Mammary epithelial cell (primary cell): ENCODE measurements at places on chromosomes 1 and 21.

DNA sequence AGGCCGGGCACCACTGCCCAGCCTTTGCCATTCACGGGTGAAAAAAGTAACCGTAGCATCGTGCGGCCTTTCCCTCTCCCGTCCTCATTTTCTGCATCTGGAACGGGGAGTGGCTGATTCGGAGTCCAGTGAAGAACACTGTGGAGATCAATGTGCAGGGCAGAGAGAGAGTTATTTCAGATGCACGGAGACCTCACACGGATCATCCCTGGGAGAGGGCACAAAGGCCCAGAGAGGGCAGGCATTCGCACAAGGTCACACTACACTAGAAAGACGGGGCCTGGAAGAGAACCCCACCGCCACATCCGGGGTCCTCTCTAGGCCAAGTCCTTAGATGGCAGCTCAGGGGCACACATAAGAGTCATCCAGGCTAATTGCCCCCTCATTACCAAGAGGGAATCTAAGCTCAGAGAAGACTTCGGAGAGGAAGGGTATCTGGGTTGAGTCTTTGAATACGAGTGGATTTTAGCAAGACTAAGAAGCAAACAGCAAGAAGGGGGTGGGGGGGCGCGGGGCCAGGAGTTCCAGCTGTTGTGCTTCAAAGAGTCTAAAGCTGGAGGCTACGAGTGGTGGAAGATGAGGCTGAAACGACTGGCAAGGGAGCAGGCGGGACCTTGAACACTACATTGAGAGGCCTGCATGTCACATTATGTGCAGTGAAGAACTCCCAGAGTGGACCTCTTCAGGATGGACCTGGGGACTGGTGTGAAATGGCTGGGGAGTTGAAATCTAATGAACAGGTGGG lies 857 bp downstream of the GPX7 start:
- no peak for DNase-seq

DNA sequence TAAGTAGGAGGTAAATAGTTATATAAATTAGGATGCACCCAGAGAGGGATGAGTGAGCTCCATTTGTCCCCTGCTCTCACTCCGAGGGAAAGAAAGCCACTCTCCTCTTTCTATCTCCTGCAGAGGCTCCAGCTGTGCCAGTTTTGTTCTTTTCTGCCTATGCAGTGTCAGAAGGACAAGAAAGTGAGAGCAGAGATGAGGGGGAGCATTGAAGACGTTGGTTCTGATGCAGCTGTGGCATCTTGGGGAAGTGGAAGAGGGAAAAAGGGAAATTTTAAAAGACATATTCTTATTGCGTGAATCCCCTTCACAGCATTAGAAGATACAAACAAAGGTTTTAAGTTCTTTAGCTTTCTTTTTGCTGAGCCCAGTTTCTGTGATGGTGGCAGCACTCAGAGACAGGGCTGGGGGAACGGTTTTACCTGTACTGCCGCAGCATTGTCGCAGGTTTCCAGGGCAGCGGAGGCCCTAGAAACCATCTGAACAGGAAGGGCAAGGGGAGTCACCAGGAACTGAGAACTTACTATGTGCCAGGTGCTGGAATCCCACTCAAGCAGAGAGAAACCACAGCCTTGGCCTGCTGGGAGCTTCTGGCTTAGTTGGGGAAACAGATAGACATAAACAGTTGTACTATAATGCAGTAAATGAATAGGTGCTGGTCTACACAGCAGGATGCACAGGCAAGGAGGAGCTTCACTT lies 44.9 kb upstream of the USP24 start:
- no peak for DNase-seq

DNA sequence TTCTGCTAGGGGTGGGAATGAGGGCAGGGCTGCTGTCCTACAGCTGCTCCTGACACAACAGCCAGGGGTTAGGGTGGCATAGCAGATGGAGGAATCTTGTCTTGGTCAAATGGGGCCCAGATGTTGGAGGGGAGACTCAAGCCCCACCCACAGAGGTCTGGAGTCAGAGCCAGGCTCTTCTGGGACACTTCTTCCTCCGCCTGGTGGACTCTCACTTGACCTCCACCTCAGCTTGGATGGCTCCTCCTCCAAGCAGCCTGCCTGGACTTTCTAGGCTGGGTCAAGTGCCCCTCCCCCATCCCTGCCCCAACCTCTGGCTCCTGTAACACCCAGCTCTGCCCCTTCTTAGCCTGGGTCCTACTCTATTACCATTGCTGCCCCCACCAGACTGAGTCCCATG lies 35.5 kb downstream of the EPHA2 start:
- DNase-seq: no peak

- DNase-seq: no peak
Measured at GRCh38 chr1:29803486-29803885, 567.2 kb downstream of the PTPRU start.

DNA sequence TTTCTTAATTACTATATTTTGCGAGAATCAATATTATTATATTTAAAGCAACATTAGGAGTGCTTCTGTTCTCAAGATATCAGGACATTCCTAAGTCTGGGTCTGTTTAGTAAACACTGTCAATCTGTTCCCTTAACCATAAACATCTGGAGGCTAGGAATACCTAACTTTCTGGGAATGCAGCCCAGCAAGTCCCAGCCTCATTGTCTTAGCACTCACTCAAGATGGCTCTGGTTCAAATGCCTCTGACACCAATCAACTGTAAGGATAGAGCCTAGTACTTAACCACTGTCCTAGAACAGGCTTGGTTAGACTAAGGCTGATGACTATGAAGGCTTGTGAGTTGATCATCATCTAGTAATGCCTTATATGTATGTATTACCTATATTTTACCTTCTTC lies 61.5 kb downstream of the TNN start:
- DNase-seq: peak; percentile 36

DNA sequence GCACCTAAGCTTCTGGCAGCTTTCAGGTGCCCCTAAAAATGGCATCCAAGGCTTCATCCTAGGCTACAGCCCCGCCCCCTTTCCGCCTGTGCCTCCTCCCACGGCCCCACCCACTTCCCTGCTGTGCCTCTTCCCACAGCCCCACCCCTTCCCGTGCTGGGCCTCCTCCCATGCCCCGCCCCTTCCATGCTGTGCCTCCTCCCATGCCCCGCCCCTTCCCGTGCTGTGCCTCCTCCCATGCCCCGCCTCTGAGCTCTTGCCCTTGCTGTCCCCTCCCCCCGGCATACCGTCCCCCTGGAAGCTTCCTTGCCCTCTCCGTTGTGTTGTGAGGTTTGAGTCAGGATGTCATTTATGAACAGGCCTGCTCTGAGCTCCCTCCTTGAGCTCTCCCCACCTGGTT lies 228.5 kb upstream of the AJAP1 start:
- DNase-seq: no peak

- DNase-seq: peak; percentile 11
Measured at GRCh38 chr1:28642056-28642846, 616 bp downstream of the TAF12 start.

DNA sequence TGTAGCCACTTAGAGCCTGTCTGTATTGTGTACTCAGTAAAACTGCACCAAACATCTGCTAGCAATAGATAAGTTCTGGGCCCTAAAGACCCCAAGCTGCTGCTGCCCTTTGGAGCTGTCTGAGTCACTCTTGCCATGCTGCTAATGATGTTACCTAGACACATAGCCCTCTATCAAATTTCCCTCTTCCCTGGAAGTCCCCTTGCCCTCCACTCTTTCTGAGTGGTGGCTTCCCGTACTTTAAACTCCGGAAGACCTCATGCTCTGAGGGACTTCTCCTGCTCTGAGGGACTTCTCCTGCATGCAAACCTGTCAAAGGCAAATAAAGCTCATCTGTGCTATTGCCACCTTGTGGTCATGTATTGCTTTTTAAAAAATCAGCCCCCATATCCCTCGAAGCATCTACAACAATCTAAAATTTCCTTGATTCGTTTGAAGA lies 34.0 kb downstream of the FH start:
- peak; percentile 2 for DNase-seq

- no peak for DNase-seq
Measured at GRCh38 chr1:108124622-108125311, 75.4 kb downstream of the SLC25A24 start.

- DNase-seq: no peak
Measured at GRCh38 chr1:81573458-81573857, 227.3 kb upstream of the ADGRL2 start.

- DNase-seq: no peak
Measured at GRCh38 chr1:244280201-244280600, 171.5 kb downstream of the ADSS2 start.

GRCh38 chr1:100239961-100240360 lies 9.7 kb downstream of the DBT start:
- no peak for DNase-seq

- no peak for DNase-seq
Measured at GRCh38 chr1:3922201-3922725, 22.2 kb upstream of the C1orf174 start.

DNA sequence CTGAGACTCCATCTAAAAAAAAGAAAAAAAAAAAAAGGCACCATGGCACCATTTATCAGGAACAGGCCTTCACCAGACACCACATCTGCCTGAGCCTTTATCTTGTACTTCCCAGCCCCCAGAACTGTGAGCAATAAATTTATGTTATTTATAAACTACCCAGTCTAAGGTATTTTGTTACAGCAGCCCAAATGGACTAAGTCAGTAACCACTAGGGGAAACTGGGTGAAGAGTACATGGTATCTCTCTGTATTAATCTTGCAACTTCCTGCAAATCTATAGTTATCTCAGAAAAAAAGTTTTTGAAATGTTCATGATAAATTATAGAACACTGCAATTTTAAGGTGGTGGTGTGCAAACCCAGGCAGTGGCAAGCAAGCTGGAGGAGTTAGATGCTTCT lies 114.3 kb downstream of the LAMC2 start:
- DNase-seq: no peak

DNA sequence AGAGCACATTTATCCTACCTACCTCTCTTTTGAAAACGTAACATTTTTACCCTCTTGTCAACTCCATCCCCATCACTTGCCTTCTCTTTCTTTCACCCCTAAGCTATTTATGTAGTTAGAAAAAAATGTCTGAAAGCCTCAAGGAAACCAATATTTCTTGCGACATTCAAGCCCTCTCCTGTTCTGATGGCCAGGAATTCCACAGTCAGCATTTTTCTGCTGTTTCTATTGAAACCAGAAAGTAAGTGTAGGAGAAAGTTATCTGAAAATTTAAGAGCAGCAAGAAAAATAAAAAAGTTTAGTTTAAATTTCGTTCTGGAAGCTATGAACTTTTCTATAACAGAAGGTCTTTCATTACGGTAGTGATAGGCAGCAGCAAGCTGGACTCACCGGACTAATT lies 247.6 kb upstream of the PBX1 start:
- no peak for DNase-seq
